T follicular helper cell (primary cell): ENCODE measurements at places on chromosomes 5 and 9.

DNA sequence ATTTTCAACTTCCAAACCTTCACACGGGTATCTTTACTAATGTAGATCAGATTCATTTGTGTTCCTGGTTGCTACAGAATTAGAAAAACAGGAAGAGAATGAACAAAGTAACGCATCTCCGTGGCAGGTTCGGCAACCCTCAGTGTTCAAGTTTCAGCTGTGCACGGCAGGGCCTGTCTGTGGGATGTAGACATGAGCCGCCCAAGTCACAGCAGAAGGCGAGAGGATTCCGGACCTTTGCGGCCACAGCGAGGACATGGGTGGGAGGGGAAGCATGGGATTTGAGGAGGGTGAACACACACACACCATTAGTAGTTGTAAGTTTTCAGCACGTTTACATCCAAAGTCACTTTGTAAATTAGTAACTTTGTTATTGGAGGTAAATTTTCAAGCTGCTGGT, 31.7 kb upstream of the CEP72 start:
- no peak for DNase-seq

DNA sequence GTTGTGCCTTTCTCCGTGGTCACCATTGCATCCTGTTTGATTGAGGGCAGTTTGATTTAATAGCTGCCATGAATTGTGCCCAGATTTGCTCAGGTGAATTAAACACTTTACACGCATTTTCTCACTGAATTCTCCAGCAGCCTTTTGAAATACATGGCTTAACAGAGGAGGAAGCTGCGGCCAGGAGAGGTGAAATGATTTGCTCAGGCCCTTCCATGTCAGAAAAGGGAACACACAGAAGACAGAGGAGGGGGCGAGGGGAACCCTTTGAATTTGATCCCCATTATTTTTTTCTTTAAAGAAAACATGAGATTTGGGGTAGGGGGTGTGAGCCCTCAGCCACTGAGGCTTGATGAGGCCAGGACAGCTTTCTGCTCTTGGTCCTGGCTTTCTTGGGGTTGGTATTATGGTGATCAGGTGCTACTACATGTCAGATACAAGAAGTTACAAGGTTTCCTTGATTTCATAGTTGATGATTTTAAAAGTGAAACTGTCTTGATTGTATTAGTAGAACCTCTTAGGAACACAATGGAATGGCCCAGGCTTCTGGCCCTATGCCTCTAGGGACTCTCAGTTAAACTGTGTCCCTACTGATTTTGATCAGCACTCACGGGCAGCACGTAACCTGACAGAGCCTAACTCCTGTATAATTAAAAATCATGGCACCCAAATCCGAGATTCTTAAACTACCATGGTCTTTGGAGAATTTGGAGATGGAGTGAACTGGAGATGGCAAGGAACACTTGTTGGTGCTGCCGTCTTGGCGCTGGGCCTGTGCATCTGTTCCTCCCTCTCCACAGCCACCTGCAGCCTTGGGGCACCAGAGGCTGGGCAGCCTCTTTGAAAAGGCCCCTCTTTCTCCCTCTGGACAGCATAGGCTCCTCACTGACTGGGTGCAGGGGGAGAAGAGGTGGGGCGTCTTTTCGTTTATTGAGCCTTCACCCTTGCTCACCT, 107.9 kb downstream of the TRIO start:
- no peak for DNase-seq

DNA sequence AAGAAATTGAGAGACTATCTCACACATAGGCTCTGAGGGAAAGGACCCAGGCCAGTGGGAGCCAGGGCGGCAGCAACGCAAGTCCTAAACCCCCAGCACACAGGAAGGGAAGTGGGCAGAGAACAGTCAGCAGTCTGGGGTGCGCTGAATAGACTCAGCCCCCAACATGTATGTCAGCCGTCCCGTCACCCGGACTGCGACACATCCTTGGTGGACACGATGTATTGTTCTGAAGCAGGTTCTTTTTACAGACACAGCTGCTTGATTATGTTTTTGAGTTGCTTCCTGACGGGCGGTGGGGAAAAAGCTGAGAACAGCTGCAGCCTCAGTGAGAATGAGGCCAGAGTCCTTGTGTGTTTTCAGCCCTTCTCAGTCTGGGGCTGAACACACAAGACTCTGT, 64.1 kb upstream of the CXCL14 start:
- no peak for DNase-seq

DNA sequence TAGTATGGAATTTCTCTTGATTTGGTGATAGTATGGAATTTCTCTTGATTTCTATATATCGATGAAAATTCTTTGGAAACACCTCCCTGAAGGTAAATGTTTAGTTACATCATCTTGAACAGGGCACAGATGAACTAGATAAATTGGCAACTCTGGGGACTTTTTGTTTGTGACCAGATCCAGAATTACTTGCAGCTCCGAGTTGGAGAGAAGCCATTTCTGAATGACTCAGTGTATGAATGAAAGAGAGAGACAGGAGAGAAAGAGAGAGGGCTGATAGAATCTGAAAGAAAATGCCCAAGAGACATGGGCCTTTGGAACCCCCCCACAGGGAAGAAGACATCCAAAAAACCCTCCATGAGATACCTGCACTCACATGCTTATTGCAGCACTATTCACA, 14.1 kb downstream of the TNFSF15 start:
- no peak for DNase-seq

GRCh38 chr5:40033009-40033408, 608.2 kb upstream of the DAB2 start:
- no peak for DNase-seq

DNA sequence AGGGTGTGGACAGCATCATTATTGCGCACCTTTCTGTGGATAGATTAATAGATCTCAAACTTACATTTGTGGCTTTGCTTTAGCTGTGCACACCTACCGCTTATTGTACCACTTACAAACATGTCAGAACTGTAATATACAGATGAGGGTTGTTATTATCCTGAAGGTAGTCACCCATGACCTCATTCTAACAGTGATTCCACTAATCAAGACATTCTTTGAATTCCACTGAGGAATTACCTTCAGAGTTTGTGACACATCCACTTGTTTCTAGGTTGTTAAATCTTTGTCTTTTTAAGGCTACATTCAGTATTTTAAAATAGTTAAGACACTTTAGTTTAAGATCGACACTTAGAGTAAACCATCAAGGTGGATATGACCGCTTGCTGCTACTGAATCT, 7.8 kb downstream of the KCNV2 start:
- no peak for DNase-seq

- DNase-seq, result no peak
Observed at GRCh38 chr9:31290731-31291130, 1093.7 kb upstream of the ACO1 start.

DNA sequence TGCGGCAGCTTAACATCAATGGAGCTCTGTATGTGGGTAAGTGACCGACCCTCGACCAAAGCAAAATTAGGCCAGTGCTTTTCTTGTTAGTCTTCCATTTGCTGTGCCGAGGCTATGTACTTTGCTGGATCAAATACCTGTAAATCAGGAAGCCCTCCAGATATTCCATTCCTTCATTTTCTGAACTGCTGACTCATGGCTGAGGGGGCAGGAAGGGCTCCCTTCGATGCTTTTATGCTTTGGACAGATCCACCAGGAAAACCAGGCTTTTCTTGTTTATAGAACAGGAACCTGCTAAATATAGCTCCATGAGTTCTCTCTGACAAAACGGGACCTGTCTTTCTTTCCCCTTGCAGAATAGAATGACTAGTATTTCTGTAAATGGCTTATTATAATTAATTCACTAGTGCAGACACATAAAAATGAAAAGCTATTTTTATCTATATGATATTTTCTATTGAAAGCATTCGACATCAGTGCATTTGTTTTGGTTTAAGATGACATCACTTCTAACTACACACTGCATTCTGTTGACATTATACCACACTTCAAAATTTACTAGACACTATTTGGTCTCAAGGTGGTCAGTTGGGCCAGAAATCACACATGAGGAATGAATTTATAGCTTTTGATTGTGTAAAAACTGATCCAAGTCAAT, 93.3 kb downstream of the LIFR start:
- DNase-seq, result no peak

GRCh38 chr5:122985006-122985700, 51.4 kb downstream of the PPIC start:
- no peak for DNase-seq

DNA sequence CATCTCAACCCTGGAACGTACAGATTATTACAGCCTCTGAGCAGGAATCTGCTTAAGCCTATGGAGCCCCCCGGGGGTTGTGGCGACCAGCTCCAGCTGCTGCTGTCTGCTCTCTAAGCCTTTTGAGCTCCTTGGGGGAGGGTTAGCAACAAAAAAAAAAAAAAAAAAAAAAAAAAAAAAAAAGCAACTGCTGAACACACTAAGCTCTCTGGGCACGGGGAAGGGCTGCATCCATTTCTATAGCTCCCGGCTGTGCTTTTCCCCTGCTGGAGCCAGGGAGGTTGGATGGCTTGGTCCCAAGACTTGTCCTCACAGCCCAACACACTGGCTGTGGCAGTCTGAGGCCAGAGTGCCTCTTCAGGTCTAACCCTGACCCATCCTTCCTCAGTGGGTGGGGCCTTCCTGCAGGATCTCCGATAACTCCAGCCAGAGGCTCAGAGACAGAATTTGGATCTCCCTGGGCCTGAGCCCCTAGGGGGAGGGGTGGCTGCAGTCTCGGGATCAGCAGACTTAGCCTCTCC, 82.1 kb downstream of the FBN2 start:
- no peak for DNase-seq

DNA sequence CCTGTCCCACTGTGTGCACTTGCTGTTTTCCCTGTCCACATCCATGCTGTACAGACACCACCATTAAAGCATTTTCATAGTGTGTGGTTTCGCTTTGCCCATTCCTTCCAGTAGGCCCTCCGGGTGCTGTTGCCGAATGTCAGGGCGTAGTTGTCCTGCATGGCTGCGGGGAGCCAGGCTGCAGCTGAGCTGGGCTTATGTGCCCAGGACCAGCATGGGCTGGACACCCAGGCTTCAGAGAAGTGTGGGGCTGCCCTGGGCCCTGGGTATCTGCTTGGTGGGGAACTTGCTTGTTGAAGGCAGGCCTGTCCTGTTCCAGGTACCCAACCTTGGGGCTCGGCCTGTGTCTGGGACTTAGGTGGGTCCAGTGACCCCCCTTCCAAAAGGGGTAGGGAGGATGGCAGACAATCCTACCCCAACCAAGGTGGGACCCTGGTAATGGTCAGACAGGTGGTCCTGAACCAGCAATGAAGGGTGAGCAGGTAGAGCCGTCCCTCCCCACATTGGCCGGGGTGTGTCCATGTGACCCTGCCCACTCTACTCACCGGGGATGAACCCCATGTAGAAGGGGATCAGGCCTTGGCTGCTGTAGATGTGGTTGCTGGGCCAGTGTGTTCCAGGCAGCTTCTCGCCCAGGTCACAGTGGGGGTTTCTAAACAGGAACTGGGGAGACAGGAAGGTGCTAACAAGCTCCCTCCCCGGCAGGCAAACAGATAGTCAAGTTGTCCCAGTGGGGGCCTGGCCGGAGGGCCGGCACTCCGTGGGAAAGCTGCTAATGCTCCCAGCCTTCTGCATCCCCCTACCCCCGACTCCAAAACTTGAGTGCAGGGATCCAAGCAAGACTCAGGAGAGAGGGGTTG, 2.8 kb downstream of the TUBB4B start:
- no peak for DNase-seq

GRCh38 chr9:89923961-89924504, 319.2 kb downstream of the GADD45G start:
- DNase-seq, result no peak

DNA sequence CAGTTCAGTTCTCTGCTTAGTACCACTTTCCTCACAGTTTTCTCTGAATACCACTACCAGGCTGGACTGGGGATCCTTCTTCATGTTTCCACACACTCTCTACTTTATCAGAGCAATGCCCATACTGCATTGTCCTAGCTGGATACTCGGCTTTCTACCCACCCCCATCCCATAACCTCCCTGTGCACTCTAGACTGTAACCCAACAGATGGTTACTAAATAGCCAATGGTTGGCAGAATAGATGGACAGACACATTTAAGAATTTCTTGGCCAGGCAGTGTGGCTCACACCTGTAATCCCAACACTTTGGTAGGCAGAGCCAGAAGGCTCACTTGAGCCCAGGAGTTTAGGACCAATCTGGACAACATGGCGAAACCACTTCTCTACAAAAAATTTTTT, 22.8 kb downstream of the CDK5RAP2 start:
- no peak for DNase-seq

DNA sequence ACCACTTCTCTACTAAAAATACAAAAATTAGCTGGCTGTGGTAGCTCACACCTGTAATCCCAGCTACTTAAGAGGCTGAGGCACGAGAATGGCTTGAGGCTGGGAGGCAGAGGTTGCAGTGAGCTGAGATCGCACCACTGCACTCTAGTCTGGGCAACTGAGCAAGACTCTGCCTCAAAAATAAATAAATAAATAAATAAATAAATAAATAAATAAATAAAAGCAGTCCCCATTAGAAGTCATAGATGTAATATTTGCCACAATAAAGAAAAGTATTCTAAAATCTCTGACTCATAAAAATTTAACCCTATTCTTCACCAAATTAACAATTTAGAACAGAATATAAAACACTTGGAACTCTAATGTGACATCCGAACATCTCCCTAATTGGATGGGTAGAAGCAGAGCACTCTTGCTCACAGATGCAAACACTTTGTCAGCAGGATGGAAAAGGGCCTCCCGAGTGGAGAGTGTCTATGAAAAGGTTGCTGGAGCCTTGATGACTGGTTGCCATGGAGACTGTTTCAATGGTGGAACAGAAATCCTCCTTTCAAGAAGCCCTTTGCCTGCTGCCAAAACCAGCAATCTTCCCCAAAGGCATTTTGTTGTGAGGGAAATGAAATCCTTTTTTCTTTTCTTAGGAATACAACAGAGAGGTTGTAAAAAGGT, 38.9 kb upstream of the TRAF1 start:
- DNase-seq, result no peak

DNA sequence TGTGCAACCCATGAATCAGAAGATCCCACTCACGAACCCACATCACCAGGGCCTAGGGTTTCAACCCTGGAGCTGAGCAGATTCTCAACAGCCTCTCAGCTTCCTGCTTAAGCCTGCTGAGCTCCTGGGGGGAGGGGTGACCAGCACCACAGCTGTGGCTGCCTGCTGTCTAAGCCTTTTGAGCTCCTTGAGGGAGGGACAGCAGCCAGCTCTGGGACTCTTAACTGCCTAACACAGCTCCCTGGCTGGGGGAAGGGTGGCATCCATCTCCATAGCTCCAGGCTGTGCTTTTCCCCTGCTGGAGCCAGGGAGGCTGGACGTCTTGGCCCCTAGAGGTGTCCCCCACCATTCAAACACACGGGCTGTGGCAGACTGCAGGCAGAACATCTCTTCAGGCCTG, 250.3 kb downstream of the DMAC1 start:
- no peak for DNase-seq

- DNase-seq, result no peak
Observed at GRCh38 chr5:175736652-175737051, 78.8 kb downstream of the HRH2 start.

- DNase-seq, result no peak
Observed at GRCh38 chr5:42676362-42676761, 80.3 kb upstream of the CCDC152 start.

GRCh38 chr5:129958581-129958980, 54.3 kb downstream of the CHSY3 start:
- DNase-seq, result no peak

GRCh38 chr5:109908366-109908765, 218.6 kb downstream of the MAN2A1 start:
- no peak for DNase-seq
